ENCODE measurements at places on chromosomes 1 and 21. TPM values are rescaled to one million over a fixed set of nuclear protein-coding genes. Genes with fewer than 3 reads are reported as not detected.

Gene CFAP45
- 0.57 TPM for total RNA-seq

Gene CHRM3
- total RNA-seq: not detected

Gene PCP4
- not detected for total RNA-seq

Gene CENPS
- total RNA-seq: 16.3 TPM

Gene C8A
- not detected for total RNA-seq

Gene USH2A
- total RNA-seq: not detected

Gene VPS26C
- total RNA-seq: 75.1 TPM

Gene ENAH
- total RNA-seq: 0.07 TPM

Gene LCE2A
- not detected for total RNA-seq

Gene ITGB2
- total RNA-seq: 447 TPM

Gene GBP4
- total RNA-seq: 76.5 TPM

Gene KIAA0319L
- 50.1 TPM for total RNA-seq

Gene MFSD2A
- 5.9 TPM for total RNA-seq

Gene NHLH1
- 0.68 TPM for total RNA-seq

Gene LHX8
- total RNA-seq: not detected

Gene S100A3
- total RNA-seq: not detected

Gene PPIAL4G
- 0.68 TPM for total RNA-seq

Gene SLC41A1
- 20.5 TPM for total RNA-seq

Gene FCN3
- not detected for total RNA-seq

Gene OR2L3
- not detected for total RNA-seq

Gene SPRR1A
- not detected for total RNA-seq

Gene OR2L2
- 0.11 TPM for total RNA-seq

Gene RASSF5
- 190 TPM for total RNA-seq

Gene DDAH1
- total RNA-seq: 0.05 TPM

Gene SH2D1B
- total RNA-seq: not detected

Gene DONSON
- 37.8 TPM for total RNA-seq

Gene CD164L2
- total RNA-seq: not detected

Gene SPATA46
- not detected for total RNA-seq

Gene TRAPPC3
- 63.6 TPM for total RNA-seq
